ENCODE measurements at places on chromosomes 3 and 15.

DNA sequence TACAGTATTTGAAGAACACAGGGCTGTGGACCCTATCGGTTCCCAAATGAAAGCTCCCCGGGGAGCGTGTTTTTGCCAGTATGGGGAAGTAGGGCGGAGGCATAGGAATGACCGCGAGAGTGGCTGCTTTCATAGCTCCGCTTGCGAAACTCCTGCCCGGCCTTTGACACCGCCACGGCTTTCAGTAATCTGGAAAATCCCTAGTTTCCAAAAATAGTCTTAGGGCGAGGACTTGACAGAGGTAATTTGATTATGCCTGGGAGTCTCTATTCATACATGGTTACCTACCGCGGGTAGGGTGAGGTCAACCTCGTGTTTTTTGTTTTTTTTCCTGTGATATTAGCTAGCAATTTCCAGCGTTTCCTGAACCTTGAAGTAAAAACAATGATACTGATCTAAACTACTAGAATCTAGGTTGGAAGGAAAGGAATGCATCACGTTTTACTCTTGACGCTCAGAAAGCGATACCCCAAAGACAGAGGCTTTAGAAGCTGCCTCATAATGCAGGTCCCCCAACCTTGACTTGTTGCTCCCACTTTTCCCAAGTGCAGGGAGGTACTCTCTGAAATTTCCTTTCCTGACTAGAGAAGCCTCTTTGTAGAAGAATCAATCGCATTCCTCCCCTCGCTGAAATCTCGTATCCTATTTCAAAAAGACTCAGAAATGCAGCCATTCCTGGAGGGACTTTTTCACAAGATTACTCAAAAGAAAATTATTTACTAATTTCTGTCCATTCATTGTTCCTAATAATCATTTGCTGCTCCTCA is 894 bp upstream of the CCNL1 start:
- DNase-seq, result peak; percentile 23

GRCh38 chr3:192409838-192410683 is 317.3 kb downstream of the FGF12 start:
- DNase-seq, result no peak

GRCh38 chr15:57227166-57227565 is 149.1 kb upstream of the CGNL1 start:
- DNase-seq, result no peak

DNA sequence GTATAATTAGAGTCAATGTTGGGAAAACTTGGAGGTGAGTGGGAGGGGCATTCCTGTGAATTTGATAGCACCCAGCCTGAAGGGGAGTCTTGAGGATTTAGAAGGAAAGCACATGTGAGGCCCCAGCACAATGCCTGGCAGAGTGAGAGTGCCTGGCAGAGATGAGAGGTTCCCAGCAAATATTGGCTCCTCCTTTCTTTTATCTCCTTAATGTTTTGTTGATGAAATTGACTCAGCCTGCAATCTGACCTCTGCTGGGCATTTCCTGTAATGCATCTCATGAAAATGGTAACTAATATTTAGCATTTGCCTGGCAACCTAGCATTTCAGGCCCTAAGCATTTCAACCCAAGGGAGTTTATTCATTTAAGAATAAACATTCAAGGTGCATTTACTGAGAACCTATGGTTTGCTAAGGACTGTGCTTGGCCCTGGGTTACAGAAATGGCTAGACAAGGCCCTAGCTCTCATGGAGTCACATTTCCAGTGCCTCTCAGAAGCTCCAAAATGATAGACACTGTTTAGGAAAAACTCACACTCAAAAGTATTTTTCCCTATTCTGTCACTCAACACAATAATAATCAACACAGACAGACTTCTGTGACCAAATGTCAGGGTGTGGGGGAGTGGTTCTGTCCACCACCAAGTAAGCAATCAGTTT is 19.0 kb downstream of the PDHB start:
- no peak for DNase-seq

- DNase-seq, result no peak
Measured at GRCh38 chr15:69685512-69686452, 233.2 kb downstream of the RPLP1 start.

DNA sequence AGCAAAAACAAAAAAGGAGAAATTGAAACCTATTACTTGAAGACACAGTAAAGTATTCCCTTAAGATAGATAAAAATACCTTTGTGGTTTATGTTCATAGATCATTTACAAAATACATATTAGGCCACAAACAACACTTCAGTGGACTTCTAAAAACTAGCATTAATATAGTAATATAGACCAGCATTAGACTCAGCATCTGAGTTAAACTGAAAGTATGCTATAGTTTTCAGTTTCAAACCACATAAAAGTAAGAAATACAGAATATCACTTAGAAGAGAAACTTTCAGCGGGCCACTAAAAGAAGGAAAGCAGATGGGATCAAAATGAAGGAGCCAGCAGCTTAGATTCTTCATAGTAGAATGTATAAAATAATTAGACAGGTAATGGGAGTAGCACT is 86.6 kb downstream of the MSL2 start:
- no peak for DNase-seq

- DNase-seq, result no peak
Measured at GRCh38 chr15:65824031-65824743, 32.1 kb upstream of the DENND4A start.

Data from activated CD8-positive, alpha-beta memory T cell treated with anti-CD3 and anti-CD28 coated beads for 1 hour (primary cell).